H1 (cell line): ENCODE measurements at places on chromosomes 5 and 9.

- no peak for DNase-seq
Observed at GRCh38 chr5:51389288-51389576, 6.0 kb downstream of the ISL1 start.

DNA sequence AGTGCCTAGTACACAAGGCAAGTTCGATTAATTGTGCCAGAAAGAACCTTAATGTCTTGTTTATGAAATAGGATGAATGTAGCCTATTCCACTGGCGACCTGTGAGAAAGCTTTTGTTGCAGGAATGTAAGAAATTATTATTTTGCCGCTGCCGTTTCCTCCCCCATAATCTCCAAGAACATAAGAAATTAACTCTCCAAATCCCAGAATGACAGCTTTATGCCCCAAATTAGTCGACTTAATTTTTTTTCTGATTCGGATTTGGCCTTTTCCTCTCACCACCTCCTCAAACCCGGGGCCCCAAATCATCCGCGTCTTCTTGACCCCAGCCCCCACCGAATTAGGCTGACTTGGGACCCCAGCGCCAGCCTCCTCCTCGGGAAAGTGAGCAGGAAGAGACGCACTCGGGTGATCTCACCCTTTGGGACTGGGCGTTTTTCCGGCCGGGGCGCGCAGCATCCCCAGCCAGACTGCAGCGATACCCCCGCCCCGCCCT is 682 bp upstream of the SPTAN1 start:
- DNase-seq, result no peak

- DNase-seq, result no peak
Observed at GRCh38 chr5:109099081-109099480, 310.7 kb downstream of the PJA2 start.

- no peak for DNase-seq
Observed at GRCh38 chr9:35688558-35689541, 875 bp downstream of the TPM2 start.

- no peak for DNase-seq
Observed at GRCh38 chr5:128121651-128122050, 38.1 kb downstream of the SLC12A2 start.

DNA sequence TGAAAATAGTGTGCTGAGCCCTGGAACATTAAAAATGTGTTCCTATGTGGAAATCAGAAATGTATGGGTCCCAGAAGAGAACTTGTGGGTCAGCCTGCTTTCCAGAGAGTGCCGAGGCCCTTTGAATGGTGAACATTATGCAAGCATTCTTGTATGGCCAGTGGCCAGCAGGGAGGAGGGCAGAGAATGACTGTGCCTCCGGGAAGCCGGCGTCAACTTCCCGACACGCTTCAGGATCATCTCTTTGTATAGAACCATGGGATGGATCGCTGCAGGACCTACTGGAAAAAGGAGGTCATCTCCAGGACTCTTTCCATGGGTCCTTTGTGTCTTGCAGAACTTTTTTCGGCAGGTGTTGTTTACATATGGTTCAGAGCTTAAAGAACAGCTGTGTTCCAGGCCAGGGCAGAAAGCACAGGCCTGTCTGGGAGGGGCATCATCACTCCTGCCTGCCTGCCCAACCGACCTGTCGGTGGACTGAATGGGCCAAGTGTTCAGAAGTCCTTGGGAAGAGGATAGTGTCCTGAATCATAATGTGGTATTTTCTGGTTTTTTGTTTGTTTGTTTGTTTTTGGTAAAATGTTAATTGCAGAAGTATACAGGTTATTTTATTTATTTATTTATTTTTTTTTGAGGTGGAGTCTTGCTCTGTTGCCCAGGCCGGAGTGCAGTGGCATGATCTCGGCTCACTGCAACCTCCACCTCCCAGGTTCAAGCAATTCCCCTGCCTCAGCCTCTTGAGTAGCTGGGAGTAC is 9.0 kb downstream of the PRRC2B start:
- no peak for DNase-seq

DNA sequence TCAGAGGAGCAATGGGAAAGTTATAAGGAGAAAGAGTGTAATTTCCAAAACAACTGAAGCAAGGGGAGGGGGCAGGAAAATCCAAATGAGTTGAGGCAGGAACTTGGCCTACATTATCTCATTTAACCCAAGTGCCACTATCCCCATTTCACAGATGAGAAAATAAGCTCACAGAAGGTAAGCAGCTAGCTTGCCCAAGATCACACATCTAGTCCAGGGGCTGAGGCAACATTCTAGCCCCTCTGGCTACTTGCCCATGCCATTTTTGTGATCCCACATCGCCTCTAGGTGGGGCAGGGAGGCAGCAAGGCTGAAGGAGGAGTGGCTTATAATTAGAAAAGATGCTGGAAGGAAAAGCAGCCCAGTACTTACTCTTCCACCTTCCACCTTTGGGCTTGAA is 2.6 kb upstream of the PSIP1 start:
- DNase-seq, result peak; percentile 66

DNA sequence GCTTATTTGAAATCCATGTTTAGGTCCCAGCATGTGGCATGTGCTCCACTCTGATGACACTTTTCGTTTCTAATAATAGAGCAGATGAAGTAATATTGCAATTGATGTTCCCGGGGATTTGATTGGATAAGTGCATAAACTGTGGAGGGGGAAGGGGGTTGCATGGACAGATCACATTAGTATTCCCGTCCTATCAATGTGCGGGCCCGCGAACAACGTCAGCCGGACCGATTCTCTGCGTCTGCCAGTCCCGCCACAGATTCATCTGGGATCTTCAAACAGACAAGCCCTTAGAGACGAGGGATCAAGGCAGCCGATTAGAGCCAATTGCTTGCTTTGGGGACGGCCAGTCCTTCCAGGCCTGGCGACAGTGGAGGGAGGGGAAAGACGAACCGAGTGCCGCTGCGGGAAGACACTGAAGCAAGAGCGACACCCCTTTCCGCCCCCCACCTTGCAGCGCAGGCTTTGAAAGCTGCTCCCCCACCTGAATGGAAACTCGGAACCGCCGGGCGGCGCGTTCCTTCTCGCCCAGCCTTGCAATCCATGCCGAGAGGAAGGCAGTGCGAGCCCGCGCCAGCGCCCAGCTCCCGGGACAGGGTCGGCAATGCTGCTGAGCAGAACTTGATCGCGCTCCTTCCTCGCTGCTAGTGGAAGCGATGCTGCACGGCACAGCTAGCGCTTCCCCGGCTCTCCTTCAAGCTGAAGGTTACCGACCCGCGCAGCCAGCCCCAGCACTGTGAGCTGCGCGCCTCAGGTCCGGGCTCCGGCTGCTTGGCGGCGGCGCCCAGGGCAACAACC is at the start of gene RGS7BP:
RGS7BP (plus strand) TSS at position 247 of the 798 bp plus-strand sequence. CDS start 610 bp downstream, outside the sequence.
- peak; percentile 78 for DNase-seq

- DNase-seq, result no peak
Observed at GRCh38 chr5:142360051-142360498, 35.3 kb upstream of the SPRY4 start.

DNA sequence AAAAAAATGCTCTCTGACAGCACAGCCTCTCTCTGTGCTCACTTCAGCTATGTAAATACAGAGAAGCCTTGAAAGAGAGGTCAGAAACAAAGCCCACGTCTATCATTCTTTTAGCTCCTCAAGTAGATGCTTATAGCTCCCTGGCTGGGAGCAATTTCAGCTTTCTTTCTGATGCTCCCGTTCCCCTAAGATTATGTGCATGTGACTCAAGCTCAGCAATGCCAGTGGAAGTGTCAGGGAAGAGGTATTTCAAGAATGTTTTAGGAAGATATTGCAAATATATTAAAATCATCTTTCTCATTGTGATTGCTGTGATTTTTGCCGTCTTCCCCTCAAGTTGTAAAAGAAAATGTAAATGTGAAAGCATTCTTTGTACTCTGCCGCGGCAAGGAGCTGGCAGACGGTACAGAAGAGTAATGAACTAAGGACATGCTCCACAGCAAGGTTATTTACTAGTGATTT is 1353.7 kb upstream of the ACO1 start:
- DNase-seq, result no peak

GRCh38 chr5:14218897-14219573 is 75.9 kb downstream of the TRIO start:
- DNase-seq, result no peak

DNA sequence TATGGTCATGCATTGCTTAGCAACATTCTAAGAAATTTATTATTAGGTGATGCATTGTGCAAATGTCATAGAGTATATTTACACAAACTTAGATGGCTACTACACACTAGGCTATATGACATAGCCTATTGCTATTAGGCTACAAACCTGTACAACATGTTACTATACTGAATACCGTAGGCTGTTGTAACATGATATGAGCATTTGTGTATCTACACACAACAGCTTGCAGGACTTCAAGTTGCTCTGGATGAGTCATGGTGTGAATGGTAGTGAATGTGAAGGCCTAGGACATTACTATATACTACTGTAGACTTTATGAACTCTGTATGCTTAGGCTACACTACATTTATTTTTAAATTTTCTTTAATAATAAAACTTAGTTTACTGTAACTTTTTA is 107.2 kb upstream of the MAMDC2 start:
- DNase-seq, result no peak

- no peak for DNase-seq
Observed at GRCh38 chr5:134411228-134411545, 494 bp downstream of the CDKN2AIPNL start.

GRCh38 chr9:21985964-21986667 is 8.1 kb downstream of the CDKN2A start:
- DNase-seq, result no peak

- DNase-seq, result no peak
Observed at GRCh38 chr5:120473332-120473731, 9.2 kb downstream of the PRR16 start.

GRCh38 chr5:78576376-78576775 is 72.2 kb downstream of the LHFPL2 start:
- DNase-seq, result no peak

DNA sequence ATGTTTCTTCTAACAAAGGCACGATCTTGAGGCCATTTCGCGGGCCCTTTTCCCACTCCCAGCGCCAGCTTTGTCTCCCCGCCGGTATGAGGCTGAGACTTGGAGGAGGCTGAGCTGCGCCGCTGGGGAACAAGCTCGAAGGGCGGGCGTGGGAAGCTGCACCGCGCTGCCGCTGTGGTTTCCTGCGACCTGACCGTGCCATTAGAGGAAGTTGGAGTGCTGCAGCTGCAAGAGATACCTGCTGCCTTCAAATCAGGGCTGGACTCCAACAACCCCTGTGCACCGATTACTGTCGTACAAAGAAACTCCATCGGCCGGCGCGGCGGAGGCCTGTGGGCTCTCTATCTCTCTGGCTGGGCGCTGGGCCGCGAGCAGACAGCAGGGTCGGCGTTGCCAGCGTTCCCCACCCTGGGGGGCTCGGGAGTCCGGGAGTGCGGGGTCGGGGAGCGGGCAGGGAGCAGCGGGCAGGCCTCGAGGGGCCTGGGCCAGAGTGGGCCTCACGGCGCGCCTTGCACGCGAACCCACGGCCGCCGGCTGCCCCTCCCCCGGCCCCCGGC is 1.3 kb upstream of the ERBIN start:
- DNase-seq, result no peak

- no peak for DNase-seq
Observed at GRCh38 chr9:33287087-33287490, 3.2 kb upstream of the NFX1 start.

DNA sequence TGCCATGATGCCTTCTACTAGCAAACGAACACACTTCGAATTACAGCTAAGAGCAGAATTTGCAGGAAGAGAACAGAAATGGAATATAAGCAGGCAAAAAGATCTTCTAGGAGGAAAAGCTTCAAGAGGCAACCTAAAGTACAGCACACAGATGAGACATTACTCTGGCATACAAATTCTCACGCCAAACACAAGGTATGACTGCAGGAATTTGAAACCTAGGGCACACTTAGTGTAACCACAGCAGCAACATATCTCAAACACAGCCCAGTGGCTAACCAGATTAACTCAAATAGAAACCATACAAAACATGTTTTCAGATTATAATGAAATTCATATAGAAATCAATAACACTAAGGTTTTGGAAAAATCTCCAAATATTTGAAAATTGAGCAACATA is 481.0 kb upstream of the RGMB start:
- DNase-seq, result no peak

GRCh38 chr5:181207960-181208253 is 2.9 kb upstream of the TRIM7 start:
- no peak for DNase-seq

DNA sequence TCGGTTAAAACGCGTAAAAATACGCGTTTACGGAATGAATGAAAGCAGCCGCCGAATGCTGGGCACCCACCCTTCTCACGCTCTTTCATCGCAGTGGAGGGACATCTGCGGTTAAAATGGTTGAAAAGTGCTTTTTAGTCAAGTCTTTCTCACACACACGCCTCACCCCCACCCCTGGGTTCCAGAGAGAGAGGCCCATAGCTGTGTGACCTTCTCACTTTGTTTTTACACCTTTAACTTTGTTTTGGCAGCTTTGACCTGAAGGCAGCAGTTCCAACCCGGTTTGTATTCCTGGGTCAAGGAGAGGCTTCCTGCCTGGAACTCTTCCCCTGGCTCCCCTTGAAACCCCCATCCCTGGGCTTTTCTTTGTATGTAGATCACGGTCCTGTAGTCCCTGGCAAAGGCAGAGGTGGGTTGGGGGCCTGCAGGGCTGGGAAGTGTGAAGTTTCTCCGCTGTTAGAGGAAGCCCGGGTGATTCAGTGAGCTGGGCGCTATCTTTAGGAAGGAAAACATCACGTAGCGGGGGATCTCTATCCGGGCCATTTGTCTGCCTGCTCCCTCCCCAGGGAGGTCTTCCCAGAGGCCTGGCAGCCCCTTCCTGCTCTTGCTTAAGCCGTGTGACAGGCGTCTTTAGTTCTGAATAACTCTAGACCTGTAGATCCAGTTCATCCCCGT is 29.6 kb downstream of the SPRY4 start:
- peak; percentile 69 for DNase-seq

GRCh38 chr9:115596021-115596745 is 478.2 kb upstream of the TNC start:
- DNase-seq, result no peak

GRCh38 chr9:81390792-81391456 is 298.4 kb downstream of the TLE1 start:
- DNase-seq, result no peak

- no peak for DNase-seq
Observed at GRCh38 chr5:94422812-94423211, 195.6 kb downstream of the KIAA0825 start.

- DNase-seq, result no peak
Observed at GRCh38 chr9:127767909-127768331, 10.5 kb downstream of the SH2D3C start.

GRCh38 chr9:22514871-22515270 is 68.2 kb downstream of the DMRTA1 start:
- DNase-seq, result no peak

DNA sequence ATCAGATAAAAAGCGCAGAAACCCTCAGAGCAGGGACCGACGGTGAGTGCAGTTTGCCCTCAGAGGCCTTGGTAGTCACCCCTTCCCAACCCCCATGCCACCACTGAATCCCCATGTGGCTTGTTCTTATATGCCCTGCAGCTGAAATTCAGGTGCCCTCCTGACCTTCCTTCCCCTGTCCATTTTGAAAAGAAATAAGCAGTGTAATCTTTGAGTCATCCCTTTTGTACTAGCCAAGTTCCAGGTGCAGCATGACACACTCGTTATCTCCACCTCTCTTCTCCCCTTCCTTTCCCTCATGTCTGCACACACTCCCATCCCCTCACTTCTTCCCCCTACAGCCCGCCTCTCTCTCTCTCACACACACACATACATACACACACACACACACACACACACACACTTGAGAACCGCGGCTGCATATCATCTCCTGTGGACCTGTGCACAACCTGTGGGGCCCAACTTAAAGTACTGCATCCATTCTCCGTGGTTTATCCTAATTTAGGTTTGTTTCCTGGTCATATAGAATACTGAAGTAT is 53.1 kb downstream of the SYK start:
- DNase-seq, result no peak

GRCh38 chr5:664994-665360 is 28.2 kb downstream of the TPPP start:
- DNase-seq, result no peak
